Activated naive CD4-positive, alpha-beta T cell treated with Interleukin-2 at 50 U/mL for 16 hours (primary cell): ENCODE measurements at places on chromosomes 3 and 15.

DNA sequence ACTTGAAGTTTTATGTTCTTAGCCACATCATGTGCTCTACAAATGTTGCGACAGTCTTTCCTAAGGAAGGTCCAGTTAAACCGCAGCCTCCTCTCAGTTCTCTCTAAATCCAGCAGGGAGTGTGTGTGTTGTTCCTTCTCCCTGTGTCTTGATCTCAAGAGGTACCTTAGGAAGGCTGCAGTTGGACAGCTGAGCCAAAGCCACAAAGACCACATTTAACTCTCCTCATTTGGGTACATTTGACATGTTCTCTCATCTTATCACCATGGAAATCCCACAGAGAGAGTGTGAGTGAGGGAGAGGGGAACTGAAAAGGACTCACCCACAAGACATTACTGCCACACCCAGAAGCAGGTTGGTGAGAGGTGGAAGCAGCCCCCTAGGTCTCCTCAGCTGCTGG lies 79.5 kb downstream of the CD200R1L start:
- DNase-seq: no peak

GRCh38 chr15:45328663-45329062 lies 49.7 kb downstream of the GATM start:
- DNase-seq: no peak

GRCh38 chr3:9450991-9451390 lies 53.6 kb downstream of the SETD5 start:
- no peak for DNase-seq

- DNase-seq: no peak
Observed at GRCh38 chr3:72306800-72307341, 521.9 kb upstream of the PROK2 start.

- DNase-seq: no peak
Observed at GRCh38 chr15:98674336-98674735, 26.0 kb downstream of the IGF1R start.

DNA sequence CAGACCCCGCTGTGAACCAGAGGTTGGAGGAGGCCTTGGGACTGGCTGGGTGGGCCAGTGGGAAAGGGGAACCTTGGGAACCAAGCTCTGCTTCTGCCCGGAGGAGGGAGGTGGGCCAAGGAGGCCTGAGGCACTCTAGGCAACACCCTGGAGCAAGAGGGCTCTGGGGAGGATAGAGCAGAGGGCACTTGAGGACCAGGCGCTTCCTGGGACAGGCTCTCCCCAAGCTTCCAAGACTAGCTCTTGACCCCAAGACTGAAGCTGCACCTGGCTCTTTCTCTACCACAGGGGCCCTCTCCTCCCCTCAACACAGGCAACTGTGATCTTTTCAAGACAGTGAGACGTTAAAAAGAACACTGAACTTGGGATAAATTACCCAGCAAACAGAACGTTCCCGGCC lies 20.3 kb downstream of the TKT start:
- no peak for DNase-seq

GRCh38 chr3:184248454-184249411 lies at the start of gene ALG3:
ALG3 (minus strand) TSS chr3:184248962; CDS start chr3:184248940, 22 bp downstream.
- DNase-seq: peak; percentile 90

- DNase-seq: no peak
Observed at GRCh38 chr15:81758818-81759284, 287.0 kb downstream of the MEX3B start.

DNA sequence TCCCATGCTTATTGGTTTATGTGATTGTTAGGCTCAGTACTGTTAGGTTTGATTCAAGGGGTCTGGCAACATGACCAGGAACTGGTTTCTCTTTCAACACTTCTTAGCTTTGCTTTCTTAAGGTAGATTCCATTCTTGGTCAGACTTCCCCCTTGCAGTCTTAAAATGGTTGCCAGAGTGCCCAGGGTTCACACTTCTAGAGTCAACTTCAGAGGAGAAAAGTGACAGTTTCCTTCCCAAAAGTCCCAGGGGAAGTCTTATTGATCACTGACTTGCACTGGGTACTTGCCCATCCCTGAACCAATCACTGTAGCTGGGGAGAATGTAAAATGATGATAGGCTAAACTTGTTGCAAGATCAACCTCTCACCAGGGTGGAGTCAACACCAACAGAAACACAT lies 14.1 kb downstream of the MGLL start:
- no peak for DNase-seq

GRCh38 chr3:63193647-63194046 lies 84.5 kb upstream of the SYNPR start:
- no peak for DNase-seq

DNA sequence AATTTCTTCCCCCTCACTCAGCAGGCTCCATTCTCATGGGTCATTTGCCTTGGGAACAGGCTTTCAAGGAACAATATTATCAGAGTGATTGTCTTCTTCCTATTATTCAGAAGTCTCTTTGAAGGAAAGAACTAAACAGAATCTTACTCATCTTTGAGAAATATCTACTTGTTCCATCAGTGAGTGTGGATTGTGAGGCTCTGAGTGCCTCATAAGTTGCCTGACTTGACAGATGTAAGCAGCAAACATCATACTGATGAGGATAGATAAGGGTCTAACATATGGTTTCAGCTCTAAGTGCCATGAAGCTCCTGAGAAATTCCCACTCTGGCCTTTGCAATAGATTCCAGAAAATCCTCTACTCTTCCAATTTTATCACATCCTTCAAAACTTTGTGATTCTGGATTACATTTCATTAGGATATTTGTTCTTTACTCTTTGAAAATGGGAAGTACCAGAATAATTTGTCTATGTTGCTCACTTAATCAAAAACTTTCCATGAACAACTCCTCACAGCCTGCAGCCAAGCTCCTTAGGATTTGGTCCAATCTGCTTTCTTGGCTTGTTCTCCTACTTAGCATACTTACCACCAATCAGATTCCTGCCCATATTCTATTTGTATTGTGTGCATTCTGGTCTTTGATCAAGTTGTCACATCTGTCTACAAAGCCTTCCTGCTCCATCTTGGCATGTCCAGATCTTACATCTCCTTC lies 120.1 kb downstream of the RPL22L1 start:
- no peak for DNase-seq

GRCh38 chr3:141448606-141449220 lies 38.1 kb upstream of the RASA2 start:
- DNase-seq: no peak

DNA sequence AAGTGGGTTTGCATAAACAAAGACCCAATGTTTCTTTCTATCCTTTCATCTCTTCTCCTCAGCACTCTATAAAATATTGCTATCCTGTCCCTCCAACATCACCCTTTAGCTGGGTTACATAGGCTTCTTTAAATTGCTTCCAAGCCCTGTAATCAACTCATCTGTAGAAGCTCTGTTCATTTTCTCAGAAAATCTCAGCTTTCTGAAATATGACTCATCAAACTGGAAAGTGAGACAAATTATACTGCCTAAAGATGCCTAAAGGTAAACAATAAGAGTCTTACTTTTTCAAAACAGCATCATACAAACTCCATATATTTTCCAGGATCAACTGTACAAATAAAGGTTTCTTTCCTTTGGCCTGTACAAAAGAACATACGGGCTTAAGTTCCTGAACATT lies 33.8 kb downstream of the EFL1 start:
- DNase-seq: no peak

DNA sequence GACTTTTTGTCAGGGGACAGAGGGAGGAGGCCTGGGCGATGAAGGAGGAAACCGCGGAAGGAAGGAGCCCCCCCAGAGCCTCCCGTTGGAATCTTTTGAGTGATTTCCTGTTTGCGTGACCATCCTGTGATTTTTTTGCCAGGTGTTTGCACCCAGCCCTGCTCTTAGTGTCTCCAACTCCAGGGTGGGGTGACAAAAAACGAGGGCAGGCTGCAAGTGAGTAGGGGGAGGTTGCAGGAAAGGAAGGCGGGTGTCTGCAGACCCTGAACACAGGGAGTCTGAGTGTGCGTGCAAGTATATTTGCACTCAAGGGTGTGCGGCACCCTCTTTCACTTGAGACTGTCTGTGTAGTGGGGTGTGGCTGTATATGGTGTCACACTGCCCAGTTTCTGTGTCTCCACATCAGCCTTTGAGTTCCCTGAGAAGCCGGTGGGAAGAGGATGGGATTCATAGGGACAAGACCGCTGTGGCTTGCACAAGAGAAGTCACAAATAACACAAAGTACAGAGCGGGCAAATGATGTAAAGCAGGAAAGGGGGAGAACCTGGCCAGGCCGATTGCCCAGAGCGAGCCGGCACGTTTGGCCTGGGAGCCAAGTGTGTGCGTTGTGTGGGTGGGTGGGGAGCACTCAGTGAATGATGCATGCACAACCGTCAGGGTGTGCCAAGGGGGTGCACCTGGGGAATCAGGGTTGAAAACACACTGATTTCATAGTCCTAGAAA lies 6.6 kb downstream of the ISLR2 start:
- no peak for DNase-seq

- no peak for DNase-seq
Observed at GRCh38 chr3:45011756-45012508, 14.2 kb upstream of the CLEC3B start.

DNA sequence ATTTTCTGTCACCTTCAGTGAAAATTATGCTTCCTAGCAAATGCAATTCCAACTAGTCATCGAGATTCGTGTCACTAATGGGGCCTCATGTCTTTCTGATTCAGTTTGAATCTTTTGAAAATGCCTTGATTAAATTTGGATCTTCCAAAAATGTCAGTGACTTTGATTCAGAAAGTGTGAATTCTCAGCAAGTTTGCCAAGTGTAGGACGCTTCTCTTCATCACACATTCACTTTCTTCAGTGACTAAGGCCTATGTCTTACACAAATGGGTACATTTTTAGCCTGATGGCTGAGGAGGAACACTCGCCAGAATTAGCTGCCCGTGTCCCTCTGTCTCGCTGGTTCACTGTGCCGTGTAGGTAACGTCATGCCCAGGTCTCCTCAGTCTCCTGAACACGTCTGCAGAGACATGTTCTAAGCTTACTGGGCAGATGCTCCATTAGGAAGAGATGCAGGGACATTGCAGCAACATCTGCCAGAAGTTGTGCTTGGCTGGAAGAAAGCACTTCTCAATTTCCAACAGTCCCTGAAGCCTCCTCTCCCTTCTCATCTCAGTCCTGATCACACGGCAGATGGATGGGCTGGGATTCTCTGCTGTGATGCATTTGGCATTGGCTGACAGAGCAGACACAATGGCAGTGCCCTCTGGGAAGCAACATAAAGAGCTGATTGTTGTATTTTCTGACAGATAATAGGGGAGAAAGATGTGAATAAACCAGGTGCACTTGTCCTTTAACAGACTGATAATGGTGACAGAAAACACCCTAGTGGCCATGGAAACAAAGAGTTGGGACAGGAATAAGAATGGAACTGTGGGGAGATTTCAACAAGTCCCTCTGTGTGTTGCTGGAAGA lies 29.1 kb upstream of the LYZL4 start:
- no peak for DNase-seq

DNA sequence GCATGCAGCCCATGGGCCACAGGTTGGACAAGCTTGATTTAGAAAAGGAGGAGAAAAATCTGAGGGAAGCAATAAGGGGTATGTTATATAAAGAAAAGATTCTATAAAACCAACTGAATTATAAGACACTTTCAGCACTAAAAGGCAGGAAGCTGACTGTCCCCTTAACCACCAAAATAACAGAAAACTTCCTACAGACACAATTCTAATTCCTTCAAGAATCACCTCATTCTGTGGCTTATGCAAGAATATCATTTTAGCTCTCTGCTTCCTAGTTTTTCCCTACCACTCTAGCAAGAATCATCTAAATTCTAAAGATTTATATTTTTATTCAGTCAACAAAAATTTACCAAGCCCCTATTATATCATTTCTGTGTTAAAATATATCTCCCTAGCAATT lies 6.3 kb downstream of the STAG1 start:
- DNase-seq: no peak

DNA sequence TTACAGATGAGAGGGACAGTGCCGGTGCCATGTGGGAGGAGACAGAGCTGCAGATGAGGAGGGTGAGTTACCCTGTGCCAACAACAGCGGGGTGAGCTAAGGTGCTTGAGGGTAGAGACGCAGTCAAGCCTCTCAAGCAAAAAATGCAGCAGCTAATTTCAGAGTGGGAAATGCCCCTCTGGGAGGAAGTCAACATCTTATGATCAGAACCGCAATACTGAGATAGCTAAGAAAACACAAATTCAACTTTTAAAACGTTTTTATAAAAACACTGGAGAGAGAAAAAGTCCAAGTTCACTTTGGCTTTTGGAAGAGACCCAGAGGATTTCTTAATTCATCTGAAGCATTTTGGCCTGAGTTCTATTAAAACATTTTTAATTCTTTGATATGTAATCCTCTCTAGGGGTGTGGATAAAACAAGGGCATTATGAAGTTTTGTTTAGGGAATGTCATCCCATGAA lies 319.2 kb downstream of the SLC9A9 start:
- DNase-seq: no peak

GRCh38 chr15:39999538-40000200 lies 39.3 kb downstream of the SRP14 start:
- no peak for DNase-seq

DNA sequence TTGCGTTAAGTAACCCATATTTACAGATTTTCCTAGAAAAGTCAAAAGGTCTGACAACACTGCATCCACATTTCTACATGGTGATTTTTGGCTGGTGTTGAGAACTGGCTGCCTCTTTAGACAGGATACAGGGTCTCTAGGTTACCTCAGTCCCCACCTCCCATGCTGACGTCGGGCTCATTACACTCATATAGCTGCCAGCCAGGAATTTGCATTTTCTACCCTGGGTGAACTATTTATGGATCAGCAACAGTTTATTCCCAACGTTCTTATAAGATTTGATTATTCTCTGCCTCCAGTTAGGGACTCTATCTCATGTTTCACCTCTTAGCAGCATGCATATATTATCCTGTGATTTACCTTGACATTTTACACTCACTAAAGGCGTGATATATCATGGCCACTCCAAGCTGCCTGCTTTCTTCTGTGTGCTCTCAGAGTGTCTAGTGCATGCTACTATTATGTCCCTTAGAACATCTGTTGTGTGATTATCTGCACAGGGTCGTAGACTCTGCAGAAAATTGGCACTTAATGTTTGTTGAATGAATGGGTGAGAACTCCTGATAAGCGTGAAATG lies 49.0 kb downstream of the CLDN11 start:
- no peak for DNase-seq

- no peak for DNase-seq
Observed at GRCh38 chr3:23650371-23651140, 155.2 kb upstream of the UBE2E1 start.

GRCh38 chr3:64414043-64414442 lies 188.8 kb upstream of the PRICKLE2 start:
- DNase-seq: no peak

DNA sequence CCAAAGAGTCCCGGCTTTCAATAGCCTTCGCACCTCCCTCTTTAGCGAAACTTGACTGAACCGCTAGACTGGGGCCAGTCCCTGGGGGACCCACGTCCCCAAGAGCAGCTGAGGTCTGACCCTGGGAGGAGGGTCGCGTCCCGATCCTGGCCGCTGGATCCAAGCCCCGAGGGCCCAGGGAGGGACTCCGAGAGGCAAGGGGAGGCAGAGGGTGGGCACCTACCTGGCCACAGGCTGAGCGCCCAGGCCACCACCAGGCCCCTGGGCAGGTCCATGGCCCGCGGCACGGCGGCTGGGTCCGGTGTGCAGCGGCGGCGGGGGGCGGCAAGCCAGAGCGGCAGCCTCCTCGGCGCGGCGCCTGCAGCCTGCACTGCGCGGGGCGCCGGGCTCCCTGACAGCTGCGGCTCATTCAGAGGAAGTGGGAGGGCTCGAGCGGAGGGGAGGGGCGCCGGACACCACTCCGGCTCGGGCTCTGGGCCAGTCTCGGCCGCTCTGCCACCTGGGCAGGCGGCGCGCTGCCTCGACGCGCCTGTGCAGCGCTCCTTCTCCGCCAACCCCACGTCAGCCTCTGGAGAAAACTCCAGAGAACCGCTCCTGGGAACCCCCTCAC lies at the start of gene ITGA11:
ITGA11 (minus strand) TSS at position 372 of the 610 bp plus-strand sequence; CDS start at position 275, 97 bp downstream.
- no peak for DNase-seq

- no peak for DNase-seq
Observed at GRCh38 chr15:62109982-62110851, 43.4 kb downstream of the C2CD4A start.
